ENCODE measurements at places on chromosomes 4 and X. TPM values are rescaled to one million over a fixed set of nuclear protein-coding genes. Genes with fewer than 3 reads are reported as not detected.
A peak's percentile ranks its signal among the peaks of the same experiment; 100 is the strongest.

GRCh38 chrX:141320801-141321200 is 78.5 kb upstream of the SPANXC start:
- DNase-seq = peak; percentile 2

GRCh38 chr4:185341377-185341776 is 54.3 kb downstream of the LRP2BP start:
- DNase-seq = no peak

The CSTF2 gene
- 14.3 TPM for polyA plus RNA-seq

GRCh38 chr4:109576462-109576861 is 16.4 kb downstream of the MCUB start:
- peak; percentile 99 for DNase-seq
